Mesothelial cell of epicardium (in vitro differentiated cells): ENCODE measurements at places on chromosomes 12 and 14.

DNA sequence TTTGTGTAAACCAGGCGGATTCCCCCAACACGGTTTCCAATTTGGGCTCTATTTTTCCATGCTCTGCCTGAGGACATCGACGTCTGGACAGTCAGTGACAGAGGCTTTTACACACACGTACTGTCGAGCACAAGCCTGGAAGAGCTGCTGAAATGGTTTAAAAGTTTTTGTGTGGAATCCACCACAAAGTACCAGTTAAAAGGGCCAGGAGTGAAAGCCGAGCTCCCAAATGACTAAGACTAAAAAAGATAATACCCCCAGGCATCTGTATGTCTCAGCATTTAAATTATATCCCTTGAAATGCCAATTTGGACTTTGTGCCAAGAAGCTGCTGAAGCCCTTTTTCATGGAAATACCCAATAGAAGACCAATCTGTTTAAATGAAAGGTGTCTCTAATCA is 173.2 kb downstream of the EGLN3 start:
- DNase-seq: no peak

GRCh38 chr12:11565752-11566151 is 83.7 kb upstream of the ETV6 start:
- no peak for DNase-seq

DNA sequence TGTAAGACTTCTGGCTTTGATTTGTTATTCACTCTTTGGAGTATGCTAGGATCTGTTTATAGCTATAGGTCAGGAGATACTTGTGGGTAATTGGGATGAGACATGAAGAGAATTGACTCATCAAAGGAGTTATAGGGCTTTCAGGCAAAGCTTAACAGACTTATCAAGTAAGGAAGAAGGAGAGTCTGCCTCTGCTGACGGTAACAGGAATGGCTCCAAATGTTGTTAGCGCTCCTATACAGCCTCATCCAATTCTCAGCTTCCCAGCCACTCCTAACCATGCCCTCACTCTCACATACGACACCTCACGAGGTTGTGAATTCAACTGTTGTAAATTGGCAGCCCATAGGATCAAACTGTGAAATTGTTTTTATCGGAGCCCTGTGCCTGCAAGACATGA is 140.5 kb downstream of the KCNA5 start:
- DNase-seq: no peak

- DNase-seq: no peak
Observed at GRCh38 chr12:65965358-65965757, 141.1 kb downstream of the HMGA2 start.

- no peak for DNase-seq
Observed at GRCh38 chr12:64687816-64688215, 71.4 kb downstream of the GNS start.

GRCh38 chr14:73003681-73004080 is 23.2 kb downstream of the ZFYVE1 start:
- DNase-seq: no peak

GRCh38 chr12:59149995-59150642 is 229.8 kb upstream of the LRIG3 start:
- no peak for DNase-seq

- DNase-seq: peak; percentile 67
Observed at GRCh38 chr12:51887476-51888315, at the start of gene ANKRD33. TSS of gene ANKRD33 (plus strand) at chr12:51888103. CDS start at chr12:51888187, 84 bp downstream.

DNA sequence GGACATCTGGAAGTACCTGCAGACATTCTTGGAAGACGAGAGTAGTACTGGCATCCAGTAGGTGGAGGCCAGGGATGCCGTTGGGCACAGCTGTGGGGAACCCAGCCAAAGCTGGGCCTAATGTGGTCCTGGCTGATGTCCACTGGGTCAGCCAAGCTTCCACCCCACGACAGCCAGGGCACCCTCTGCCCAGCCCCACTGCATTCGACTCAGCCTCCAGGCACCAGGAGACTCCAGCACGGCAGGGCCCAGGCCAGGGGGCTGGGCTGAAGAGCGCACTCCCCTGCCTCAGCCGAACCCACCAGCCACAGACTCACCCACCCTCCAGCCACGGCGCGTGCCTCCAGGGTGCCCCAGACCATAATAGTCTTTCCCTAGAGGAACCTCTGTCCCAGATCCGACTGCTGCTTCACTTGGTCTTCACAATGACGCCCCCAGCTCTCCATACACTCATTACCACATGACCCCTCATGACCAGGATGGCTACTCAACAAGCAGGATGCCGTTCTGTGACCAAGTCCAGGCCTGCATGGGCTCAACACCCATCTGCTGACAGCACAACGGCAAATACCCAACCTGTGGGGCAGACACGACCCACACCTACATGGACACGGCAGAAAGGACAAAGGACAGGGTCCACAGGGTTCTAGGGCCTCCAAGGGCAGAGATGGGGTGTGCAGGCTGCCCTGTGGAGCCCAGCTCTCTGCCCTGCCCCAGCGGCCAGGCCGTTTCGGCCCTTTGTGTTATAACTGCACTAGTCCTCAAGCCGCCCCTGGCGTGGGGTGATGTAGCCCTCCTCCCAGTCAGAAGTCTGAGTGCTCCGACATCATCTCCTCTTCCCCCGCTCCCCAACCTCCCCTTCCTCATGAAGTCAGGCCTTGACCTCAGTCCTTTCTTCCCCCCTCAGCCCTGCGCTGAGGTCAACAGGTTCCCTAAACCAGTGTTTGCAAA is 22.8 kb downstream of the ITPK1 start:
- DNase-seq: no peak

- DNase-seq: no peak
Observed at GRCh38 chr12:111655356-111655755, 30.4 kb downstream of the BRAP start.
